Cerebellar cortex (tissue), 1 donor: ENCODE measurements at places on chromosomes 13 and 19.

- DNase-seq: no peak
Observed at GRCh38 chr19:50300051-50300450, 29.1 kb downstream of the KCNC3 start.

DNA sequence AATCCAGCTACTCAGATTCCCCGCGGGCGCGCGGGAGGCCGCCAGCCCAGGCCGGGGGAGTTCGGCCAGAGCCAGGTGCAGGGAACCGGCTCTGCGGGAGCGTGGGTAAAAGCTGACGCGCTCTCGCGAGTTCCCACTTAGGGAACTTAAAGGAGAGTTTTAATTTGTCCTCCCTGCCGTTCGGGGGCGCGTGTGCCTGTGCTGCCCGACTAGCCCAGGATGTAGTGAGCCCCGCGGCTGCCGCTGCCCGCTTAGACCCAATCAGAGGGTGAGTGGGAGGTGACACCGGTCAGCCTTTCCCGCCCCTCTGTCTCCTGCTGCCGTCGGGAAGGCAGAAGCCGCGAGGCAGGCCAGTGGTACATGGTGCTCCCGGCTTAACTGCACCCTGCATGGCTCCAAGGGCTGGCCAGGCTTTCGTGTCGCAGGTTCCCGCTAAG lies 36.0 kb upstream of the NEK3 start:
- peak; percentile 57 for DNase-seq

- DNase-seq: no peak
Observed at GRCh38 chr19:23281663-23282276, 31.6 kb upstream of the ZNF724 start.

- DNase-seq: no peak
Observed at GRCh38 chr13:52104624-52105023, 24.2 kb downstream of the NEK5 start.

GRCh38 chr19:33437393-33437820 lies 63.9 kb downstream of the CEBPG start:
- no peak for DNase-seq

DNA sequence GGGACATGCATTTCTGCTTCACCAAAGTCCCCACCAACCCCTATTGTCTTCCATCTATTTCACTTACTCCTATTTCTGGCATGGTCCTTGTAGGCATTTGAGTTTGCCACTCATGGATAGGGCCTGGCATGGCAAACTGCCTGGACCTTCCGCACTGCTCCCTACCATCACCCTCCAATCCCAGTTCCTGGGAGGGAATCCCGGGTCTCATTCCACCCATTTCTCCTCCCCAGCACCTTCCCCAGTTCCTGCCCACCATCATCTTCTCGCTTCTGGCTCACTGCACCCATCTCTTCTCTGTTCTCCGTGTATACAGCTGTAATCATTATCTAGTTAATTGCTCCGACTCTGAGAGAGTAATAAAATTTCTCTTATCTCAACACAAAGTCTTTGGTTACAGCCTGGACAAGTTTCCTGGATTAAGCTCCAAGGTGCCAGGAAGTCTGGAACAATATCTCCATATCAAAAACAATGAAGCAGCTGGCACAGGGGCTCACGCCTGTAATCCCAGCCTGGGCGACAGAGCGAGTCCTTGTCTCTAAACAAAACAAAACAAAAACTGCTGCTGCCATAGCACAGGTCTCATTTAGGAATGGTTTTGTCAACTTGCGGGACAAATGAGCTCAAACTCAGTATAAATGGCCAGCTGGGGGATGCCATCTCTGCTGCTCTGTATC lies 17.0 kb upstream of the COX7A1 start:
- peak; percentile 17 for DNase-seq

DNA sequence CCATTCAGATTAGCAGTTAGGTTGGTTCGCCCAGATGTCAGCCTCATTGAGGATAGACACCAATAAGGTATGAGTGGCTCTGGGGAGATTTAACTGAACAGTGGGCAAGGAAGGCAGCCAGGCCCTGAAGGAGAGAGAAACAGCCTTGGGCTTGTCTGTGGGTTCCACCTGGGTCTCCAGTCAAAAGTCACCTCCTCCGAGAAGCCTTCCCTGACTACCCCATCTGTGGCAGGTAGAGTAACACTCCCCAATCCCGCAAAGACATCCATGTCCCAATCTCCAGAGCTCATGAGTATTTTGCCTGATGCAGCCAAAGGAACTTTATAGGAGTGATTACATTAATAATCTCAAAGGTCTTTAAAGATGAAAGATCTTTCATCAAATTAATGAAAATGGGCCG lies 8.0 kb upstream of the YJU2 start:
- DNase-seq: no peak

DNA sequence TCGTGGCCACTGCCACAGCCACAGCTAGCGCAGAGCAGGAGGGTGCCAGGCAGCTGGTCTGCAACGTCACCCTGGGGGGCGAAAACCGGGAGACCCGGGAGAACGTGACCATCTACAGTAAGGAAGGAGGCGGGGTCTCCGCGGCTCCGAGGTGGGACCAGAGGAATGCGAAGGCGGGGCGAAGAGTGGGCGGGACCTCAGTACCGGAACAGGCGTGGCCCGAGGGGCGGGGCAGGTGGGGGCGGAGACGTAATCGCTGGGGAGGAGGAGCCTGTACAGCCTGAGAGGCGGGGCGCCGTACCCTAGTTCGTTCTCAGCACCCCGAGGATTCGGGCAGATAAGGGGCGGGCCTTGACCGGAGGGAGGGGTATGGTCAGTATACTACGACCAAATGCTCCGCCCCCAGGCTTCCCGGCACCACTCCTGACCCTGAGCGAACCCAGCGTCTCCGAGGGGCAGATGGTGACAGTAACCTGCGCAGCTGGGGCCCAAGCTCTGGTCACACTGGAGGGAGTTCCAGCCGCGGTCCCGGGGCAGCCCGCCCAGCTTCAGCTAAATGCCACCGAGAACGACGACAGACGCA lies 2.5 kb downstream of the ICAM5 start:
- DNase-seq: no peak

DNA sequence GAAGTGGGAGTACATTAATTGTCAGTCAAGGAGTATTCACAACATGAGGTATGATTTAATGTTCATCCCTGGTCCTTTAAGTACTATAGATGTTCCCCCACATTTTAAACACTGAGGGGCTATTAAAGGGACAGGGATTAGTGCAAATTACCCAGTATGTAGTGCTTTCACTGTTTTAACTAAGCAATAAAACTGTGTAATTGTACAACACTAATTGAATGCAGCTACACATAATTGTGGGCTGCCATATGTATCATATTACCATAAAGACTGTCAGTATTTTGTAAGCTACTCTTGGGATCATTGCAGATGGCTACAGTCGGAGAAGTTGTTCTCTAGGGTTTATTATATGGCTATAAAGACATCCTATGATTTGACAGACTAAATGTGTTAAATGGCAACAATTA lies 316.6 kb downstream of the DCLK1 start:
- DNase-seq: no peak

- DNase-seq: no peak
Observed at GRCh38 chr19:51164215-51164614, 22.1 kb downstream of the SIGLEC7 start.

- no peak for DNase-seq
Observed at GRCh38 chr13:31090961-31091624, 70.6 kb downstream of the HSPH1 start.

GRCh38 chr13:72453161-72453560 lies 274.3 kb downstream of the MZT1 start:
- peak; percentile 71 for DNase-seq

- no peak for DNase-seq
Observed at GRCh38 chr19:34391813-34392212, 12.4 kb upstream of the PDCD2L start.

DNA sequence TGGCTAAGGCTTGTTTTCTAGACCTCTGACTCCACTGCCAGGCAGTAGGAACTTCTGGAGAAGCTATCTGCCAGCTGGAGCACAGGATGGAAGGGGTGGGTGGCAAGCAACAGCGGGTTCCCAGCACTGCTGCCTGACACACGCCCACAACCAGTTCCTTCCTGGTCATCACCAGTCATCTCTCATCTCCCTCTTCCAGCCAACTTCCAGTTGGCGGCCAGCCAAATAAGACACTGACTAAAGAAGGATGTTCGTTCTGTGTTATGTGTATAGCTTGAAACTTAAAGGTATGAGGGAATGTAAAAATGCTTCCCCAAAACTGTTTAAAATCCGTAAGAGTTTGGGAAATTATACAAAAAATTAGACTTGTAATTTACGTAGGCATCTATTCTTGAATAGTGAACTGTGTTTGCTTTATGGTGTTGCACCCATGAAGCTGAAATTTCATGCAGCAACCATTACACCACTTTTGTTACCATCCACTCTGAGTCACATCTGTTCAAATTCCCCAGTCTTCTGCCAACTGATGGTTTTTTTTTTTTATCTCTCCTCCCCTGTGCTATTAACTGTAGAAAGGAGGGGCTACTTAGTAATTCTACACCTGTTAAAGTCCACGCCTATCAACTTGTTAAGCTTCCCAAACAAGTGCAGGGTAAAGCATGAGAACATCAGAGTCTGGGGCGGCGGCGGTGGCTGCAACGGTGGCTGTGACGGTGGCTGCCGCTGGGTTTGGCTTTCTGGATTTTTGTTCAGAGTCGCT lies 86.2 kb upstream of the FRY start:
- DNase-seq: peak; percentile 38

DNA sequence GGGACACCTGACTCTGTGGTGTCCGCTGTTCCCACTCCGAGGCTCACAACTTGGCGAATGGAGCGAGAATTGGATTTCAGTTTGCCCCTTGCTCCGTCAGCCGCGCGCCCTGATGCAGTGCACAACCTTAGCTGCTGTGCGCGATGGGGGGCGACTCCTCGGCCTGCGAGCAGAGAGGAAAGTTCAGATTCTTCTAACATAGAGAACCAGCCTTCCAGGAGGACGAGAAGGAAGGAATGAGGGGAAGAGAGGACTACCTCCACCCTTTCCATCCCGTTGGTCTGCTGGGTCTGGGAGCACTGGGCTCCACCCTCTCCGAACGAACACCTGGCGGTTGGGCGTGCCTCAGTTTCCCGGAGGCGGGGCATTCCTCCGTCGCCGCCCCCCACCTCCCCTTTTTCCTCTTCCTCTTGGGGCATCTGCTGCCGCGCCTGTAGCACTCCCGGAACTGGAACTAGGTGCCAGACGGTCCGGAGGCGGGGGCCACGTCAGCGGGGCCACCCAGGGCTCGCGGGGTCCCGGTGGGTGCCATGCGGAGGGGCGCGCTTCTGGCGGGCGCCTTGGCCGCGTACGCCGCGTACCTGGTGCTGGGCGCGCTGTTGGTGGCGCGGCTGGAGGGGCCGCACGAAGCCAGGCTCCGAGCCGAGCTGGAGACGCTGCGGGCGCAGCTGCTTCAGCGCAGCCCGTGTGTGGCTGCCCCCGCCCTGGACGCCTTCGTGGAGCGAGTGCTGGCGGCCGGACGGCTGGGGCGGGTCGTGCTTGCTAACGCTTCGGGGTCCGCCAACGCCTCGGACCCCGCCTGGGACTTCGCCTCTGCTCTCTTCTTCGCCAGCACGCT lies at the start of gene KCNK6:
KCNK6 (plus strand) TSS at position 425 of the 838 bp plus-strand sequence; CDS start at position 531, 106 bp downstream.
- DNase-seq: no peak
